ENCODE measurements at places on chromosomes 2 and 18.

DNA sequence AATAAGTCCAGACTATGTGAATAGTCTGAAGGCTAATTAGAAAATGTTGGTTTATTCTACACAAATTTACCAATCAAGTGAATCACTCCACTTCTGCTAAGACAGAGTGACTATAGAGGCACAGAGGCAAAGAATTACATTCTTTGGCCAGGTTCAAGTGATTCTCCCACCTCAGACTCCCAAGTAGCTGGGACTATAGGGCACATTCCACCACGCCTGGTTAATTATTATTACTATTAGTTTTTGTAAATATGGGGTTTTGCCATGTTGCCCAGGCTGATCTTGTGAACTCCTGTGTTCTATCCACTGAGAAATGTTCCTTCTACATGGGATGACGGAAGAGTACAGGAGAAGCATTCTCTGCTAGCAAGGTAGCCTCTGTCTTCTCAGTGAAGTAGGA, 37.6 kb upstream of the PSME4 start:
- no peak for DNase-seq

DNA sequence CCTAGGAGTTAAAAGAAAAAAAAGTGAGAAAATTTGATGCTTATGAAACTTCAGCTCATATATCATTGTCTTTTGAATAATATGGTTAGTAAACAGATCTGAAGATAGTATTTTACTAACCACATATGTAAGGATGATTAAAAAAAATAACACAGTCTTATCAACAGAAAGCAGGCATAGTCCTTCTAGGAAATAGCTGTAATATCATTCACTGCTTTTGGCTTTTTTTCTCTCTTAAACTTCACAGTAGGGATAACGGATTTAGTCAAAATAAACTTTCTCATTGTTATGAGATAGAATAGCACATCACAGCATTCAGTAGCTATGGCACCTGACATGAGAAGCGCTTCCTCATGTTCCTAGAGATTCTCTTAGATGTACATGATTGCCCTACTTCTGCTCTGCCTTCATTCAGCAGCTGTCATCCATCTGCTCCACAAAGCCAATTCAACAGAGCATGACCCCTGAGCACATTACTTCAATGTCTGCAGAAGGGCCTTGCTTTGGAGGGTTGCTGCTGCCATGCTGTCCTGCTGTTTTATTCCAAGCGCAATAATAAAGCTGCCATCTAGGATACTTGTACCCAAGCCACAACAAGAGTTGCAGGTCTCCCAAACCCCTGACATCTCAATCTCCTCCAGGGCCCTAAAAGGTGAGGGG, 67.0 kb downstream of the TTC21B start:
- no peak for DNase-seq

DNA sequence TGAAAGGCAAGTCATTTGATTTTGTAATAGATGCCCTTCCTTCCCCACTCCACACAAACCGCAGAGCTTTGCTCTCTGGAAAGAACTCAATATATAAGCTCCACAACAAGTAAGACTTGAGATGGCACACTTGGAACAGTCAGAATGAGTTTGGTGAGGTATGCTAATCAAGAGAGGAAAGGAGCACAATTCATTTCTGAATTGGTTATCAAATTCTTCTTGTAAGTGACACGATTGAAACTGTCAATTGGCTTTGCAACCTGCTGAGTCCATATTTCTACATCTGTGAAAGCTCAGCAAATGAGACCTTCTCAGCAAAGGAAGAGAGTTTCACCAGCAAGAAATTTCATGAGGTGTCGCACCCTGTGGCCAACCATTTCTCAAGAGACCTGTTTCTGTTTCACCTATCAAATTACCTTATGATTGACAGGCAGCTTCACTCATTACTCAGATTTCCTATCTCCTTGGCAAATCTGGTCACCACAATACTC, 19.1 kb downstream of the CTLA4 start:
- DNase-seq = peak; percentile 38

DNA sequence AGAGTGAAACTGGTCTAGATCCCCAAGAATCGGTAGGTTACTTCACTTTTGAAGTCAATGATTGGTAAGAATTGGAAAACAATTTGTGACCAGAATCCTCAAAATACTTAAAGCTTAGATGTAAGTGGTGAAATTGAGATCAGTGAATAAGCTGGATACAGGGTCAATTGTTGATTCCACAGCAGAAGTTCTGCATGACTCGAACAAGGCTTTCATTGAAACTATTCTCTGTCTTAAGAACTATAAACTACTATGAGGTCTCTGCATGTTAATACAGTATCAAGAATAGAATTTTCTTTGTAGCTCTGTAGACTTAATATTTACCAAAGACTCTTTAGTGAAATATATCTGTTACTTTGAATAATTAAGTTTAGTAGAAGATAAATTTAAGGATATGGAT, 324.2 kb upstream of the FIGN start:
- DNase-seq = no peak

GRCh38 chr2:138514173-138514572, 12.6 kb downstream of the SPOPL start:
- DNase-seq = no peak

- DNase-seq = no peak
These were observed 20.6 kb downstream of the DUSP11 start for GRCh38 chr2:73759285-73759764.
